ENCODE measurements at places on chromosomes 4 and X.

DNA sequence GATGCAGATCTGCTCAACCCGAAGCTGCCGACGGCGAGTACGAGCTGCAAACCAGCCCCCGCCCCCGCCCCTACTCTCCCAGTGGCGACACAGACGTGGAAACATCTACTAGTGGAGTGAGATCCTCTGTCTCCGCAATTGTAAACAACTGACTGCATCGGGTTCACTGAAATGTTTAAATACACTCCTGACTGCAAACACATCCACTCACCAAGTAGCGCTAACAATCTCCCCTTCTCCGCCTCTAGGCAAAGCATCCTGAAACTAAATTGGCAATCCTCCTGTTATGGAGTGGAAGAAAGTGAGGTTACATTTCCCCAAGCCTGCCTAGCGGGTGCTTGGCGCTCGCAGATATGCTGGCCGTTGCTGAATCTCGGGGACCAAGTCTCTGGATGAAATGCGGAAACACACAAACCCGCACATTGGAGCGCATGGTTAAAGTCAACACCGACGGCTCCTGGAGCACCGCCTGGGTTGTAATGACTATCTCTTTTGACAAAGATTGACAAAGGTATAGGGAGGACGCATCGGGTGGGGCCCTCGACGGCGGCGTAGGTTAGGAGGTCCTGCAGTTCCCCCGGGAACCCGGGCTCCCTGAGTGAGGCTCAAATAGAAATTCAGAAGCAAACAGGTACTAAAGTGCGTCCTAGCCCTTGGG is 117.0 kb upstream of the TEX13C start:
- no peak for DNase-seq

GRCh38 chr4:7460566-7460965 is 25.8 kb upstream of the PSAPL1 start:
- no peak for DNase-seq

DNA sequence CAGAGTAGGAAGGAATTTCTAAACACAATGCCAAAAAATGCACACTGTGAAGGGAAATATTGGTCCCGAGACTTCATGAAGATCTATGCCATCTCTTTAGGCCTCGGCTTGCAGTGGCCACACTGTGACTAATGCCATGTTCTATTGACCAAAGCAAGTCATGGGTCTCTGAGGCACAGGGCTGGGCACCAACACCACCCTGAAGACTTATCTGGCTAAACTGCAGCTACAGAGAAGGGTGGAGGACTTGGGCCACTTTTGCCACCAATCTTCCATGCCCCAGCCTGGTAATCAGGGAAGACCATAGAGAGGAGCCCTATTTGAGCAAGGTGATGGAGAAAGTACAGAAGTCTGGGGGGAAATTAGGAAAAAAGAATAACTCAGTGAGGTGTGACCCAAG is 42.1 kb downstream of the HMX1 start:
- no peak for DNase-seq

- DNase-seq = no peak
These were observed 4.2 kb downstream of the PRDM8 start for GRCh38 chr4:80201252-80202151.

DNA sequence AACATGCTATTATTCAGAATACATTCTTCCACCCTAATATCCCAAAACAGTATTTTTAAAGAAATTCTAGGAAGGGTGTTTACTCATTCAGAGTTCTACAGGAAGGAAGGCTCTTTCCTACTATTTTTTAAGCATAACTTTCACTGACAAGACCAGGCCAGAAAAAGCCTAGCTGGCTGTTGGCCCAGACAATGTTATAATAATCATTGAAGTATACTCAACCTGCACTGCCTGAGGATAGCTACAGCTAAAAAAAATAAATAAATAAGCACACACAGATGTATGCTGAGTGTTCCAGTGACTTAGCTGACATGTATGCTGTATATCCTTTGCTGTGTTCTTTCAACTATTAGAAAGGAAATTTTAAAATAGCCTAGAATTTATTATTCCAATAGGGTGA is 145.8 kb upstream of the SPRY1 start:
- DNase-seq = no peak

DNA sequence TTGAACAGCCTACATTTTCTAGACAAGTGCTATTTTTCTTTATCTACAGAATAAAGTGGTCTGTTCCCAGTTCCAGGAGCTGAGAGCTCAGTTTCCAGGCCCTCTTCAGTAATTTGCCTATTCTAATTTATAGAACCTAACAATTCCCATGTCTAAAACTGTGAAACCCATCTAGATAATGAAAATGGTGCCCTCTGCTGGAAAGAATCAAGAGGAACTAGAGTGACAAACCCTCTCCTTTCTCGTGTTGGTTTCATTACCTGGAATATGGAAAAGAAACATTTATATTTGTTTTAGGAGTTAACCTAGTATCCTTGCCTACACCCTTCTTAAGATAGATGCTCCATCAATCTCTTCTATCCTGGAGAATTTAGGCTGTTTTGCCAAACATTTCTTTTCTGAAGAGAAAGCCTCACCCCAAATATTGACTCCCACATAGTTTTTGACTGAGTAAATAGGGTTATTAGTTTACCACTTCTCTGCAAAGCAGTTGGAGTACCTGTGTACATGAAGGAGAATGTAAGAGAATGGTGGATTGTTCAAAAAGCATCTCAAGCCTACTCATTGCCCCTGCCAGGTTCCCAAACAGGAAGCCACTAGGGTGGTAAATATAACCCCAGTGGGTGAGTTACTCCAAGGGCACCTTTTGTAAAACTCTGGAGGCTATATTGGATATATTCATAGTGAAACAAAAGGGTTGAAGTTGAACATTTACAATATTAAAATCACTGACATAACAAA is 121.6 kb downstream of the RASL11B start:
- no peak for DNase-seq

GRCh38 chr4:76957004-76957738 is 7.6 kb downstream of the SEPTIN11 start:
- no peak for DNase-seq

DNA sequence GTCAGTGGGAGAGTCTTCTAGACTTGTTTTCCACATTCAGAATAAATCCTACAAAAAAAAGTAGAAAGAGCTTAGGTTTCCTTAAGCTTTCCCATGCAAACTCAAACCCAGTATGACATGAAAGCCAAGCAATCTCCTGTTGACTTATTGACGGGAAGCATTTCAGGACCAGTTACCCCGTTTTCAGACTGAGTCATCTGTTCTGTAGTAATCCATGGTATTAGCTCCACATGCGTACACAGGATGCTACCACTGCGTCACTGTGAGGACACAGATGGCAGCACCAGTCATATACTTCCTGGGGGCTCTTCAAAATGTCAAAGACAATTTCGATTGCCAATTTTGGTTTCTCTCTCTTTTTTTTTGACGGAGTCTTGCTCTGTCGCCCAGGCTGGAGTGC is 224.9 kb upstream of the MAD2L1 start:
- DNase-seq = no peak

GRCh38 chr4:43402393-43402792 is 509.9 kb downstream of the GRXCR1 start:
- no peak for DNase-seq

GRCh38 chrX:10118530-10118929 is 38.2 kb upstream of the CLCN4 start:
- no peak for DNase-seq

GRCh38 chr4:48033825-48034413 is 17.3 kb downstream of the NIPAL1 start:
- no peak for DNase-seq

- no peak for DNase-seq
These were observed 7.3 kb upstream of the TMEM185A start for GRCh38 chrX:149638860-149639259.

DNA sequence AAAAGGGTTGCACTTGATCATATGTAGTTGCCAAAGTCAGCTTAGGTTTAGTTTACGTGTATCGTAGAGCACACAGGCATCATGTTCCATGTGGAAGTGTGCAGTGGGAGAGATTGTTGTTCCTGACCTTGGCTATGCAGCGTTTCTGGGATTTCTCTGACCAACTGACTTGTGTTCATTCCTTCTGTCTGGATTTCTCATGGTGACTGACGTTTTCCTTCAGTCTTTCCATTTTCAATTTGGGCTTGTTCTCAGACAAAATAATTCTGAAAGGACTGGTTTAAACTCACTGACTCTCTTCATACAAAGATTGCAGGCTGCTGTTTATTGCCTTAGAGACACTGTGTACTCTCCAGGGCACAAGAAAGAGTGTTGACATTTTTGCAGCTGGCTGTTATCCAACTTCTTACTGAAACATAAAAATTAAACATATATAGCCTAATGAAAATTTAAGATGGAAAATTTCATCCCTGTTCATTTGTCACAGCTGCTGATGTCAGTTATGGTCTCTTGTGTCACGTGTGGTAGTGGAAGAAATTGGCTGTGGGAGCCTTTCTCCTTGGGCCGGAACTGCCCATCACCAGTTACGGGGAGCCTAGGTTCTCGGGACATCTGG is 95.4 kb downstream of the TNIP2 start:
- no peak for DNase-seq

Measured in left lobe of liver (tissue), 2 donors.